ENCODE measurements at places on chromosomes 6 and 20.

DNA sequence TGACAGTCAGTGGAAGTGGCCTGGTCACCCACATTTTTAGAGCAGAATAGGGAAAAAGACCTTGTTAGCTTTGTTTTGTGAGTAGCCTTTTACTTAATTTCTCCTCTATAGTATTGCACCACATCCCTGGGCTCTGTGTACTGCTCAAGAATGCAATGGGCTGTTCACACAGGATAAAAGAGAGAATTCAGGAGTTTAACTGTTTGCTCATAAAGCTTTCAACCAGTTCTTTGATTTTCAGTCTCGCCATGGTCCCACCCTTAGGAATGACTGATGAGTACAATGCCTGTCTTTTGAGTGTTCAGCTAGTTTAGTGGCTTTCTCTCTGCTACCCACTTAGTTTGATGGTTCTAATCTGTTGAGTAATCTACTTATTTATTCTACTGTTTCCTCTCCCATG lies 129.7 kb downstream of the PLG start:
- DNase-seq: no peak

- DNase-seq: no peak
Measured at GRCh38 chr6:9420316-9421015, 985.1 kb upstream of the SLC35B3 start.

DNA sequence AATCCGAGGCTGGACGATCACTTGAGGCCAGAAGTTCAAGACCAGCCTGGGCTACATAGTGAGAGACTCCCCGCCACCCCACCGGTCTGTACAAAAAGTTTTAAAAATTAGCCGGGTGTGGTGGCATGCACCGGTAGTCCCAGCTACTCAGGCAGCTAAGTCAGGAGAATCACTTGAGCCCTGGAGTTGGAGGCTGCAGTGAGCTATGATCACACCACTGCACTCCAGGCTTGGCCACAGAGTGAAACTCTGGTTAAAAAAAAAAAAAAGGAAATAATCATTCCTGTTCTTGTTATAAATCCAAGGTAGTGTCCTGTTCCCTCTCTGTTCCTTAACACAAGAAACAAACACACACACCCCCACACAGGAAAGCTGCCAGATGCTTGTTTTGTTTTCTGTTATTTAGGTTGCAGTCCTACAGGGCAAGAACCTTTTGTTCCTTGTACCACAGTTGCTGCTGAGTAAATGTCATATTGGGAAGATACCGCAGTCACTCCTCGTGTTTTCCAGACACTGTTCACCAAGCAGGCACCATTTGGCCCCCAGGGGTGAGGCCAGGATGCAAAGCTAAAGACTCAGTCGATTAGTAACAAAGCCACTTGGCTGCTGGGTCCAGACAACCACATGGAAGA lies 28.9 kb downstream of the ASIP start:
- no peak for DNase-seq

DNA sequence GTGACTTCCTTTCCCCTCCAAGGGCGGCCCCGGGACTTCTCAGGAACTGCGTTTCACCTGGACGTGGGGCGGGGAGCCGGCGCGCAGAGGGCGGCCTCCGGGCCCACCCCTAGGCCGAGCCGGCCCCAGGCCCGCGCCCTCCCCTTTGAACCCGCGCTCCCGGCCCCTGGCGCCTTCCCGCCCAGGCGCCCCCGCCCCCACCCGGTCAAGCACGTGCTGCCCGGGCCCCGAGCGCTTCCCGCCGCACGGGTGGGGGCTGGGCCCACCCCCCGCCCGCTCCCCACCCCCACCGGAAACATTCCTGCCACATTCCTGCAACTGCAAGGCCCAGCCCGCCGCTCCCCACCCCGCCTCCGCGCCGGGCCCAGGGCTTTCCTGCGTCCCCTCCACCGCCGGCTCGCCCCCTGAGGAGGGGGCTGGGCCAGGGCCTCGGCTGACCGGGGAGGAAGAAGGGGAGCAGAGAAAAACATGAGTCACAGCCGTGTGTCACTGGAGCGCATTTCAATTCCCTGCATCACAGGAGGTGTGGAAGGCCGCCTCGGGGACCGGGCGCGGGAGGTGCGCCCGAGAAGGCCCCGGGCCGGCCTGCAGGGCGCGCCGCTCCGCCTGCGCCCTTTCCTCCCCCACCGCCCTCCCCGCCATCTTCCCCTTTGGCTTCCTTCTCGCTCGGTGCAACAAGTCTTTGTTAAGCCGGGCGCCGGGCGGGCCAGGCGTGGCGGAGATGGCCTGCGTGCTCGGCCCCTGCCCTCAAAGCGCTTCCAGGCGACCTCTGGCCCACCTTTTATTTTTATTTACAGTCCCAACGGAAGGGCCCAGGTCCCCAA lies 1.2 kb upstream of the HMGA1 start:
- peak; percentile 72 for DNase-seq

DNA sequence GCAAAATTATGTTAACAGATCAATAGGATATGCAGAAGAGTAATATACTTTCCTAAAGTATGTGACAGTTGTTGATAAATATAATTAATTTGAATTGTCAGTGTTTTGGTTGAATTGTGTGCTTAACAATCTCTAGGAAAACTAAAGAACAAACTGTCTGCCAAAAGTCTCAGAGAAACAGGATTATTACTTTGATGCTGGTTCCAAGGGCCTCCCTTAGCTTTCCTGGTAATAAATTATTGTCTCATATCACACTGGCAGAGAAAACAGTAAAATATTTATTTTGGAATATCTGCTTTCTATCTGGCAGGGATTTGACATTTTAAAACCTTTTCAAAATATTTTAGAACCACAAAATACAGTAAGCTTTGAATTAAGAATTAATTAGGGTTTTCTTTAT lies 40.1 kb upstream of the CARMIL1 start:
- DNase-seq: no peak

GRCh38 chr6:120871416-120872261 lies 462.6 kb downstream of the TBC1D32 start:
- DNase-seq: no peak
